ENCODE measurements at places on chromosomes 1 and 21. TPM values are rescaled to one million over a fixed set of nuclear protein-coding genes. Genes with fewer than 3 reads are reported as not detected.

DNA sequence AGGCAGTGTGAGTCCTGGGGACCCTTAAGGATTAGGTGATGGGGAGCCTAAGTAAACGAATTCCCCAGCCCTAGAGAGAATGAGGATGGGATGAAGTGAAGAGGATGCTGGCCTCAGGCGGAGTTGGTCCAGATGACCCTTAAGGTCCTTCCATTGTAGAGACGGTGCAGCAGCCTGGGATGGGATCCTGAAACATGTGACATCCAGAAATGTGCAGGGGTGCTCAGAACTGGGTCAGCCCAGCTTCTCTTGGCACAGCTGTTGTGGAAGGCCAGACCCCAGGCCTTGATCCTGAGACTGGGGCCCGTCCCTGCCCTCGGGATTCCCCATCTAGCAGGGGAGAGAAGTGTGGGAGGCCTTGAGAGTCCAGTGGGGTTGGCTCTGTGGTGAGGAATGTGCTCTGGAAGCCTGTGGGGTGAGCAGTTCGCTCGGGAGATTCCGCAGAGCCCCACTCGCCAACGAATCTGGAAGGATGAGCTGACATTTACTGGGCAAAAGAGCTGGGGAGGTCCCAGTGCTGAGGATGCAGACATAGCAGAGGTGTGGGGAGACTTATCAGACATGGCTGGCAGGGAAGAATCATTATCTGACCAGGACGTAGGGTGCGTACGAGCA is 28.1 kb downstream of the A3GALT2 start:
- no peak overlapping the region for H3K4me3 ChIP-seq
- peaks cover 31% of the 10 kb centered on the region for H3K36me3 ChIP-seq
- no peak for DNase-seq
- H3K27me3 ChIP-seq: no peaks in the 10 kb centered on the region

GRCh38 chr1:235637756-235638534 is 11.6 kb downstream of the GNG4 start:
- H3K27ac ChIP-seq: no peak overlapping the region
- H3K36me3 ChIP-seq: no peaks in the 10 kb centered on the region
- peak; percentile 66 for DNase-seq
- no peak overlapping the region for H3K4me3 ChIP-seq

GRCh38 chr1:150022357-150022756 is 11.8 kb upstream of the OTUD7B start:
- H3K4me1 ChIP-seq: no peaks in the 10 kb centered on the region
- no peak overlapping the region for H3K4me3 ChIP-seq
- H3K27ac ChIP-seq: no peak overlapping the region
- H3K36me3 ChIP-seq: no peaks in the 10 kb centered on the region
- DNase-seq: no peak
- H3K27me3 ChIP-seq: no peaks in the 10 kb centered on the region

The FAM151A gene
- not detected for total RNA-seq

DNA sequence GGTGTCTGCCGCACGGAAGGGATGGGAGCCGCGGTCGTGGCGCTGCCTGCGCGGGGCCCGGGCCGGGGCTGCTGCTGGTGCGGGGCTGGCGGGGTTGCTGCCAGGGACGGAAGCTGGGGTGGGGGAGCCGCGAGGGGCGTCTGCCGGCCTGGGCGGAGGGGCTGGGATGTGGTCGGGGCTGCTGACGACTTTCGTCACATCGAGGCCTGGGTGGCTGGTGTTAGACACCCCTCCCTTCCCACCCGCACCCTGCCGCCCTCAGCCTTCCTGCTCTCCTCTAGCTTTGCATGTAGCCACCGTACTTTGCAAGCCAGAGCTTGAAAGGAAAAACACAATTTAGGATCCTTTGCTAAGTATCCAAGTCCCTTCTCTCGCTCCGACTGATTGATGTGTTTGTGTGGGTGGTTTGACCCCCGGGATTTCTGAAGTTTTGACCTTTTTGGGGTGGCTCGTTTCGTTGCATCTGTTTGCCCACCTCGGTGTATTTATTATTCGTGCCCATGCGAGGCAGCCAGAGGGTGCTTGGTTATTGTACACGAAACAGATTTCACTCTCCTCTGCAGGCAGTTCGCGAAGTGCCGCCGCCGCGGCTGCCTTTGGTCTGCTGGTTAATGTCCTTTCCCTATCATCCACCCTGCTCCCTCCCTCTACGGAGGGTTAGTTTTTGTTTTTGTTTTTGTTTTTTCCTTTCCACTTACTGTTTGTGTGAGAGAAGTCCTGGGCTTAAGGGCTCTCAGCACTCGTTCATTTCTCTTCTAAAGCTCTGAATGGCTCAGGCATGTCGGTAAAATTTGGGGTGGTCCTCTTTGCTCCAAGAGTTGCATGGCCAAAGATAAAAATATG is 868 bp downstream of the C1orf21 start:
- H3K27ac ChIP-seq: peak overlapping the region; percentile 97
- H3K27me3 ChIP-seq: no peaks in the 10 kb centered on the region
- peak; percentile 78 for DNase-seq
- peak overlapping the region; percentile 92 for H3K4me3 ChIP-seq

DNA sequence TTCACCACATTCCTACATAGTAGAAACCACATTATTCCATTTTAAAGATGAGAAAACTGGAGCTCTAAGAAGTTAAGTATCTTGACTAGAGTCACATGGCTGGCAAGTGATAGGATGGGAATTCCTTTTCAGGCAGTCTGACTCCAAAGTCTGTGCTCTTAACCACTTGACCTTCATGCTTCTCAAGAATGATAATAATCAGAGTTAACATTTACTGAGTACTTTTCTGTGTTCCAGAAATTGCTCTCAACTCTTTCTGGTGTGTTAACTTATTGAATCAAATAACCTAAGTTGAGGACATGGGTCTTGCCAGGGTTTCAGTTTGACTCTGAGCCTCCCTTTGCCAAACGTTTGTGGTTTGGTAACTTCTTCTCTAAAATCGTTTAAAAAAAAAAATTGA is 169.4 kb downstream of the RASAL2 start:
- H3K36me3 ChIP-seq: no peaks in the 10 kb centered on the region
- DNase-seq: no peak
- H3K4me3 ChIP-seq: no peak overlapping the region
- H3K27ac ChIP-seq: no peak overlapping the region
- no peaks in the 10 kb centered on the region for H3K27me3 ChIP-seq
